ENCODE measurements at places on chromosomes 3 and 15.

DNA sequence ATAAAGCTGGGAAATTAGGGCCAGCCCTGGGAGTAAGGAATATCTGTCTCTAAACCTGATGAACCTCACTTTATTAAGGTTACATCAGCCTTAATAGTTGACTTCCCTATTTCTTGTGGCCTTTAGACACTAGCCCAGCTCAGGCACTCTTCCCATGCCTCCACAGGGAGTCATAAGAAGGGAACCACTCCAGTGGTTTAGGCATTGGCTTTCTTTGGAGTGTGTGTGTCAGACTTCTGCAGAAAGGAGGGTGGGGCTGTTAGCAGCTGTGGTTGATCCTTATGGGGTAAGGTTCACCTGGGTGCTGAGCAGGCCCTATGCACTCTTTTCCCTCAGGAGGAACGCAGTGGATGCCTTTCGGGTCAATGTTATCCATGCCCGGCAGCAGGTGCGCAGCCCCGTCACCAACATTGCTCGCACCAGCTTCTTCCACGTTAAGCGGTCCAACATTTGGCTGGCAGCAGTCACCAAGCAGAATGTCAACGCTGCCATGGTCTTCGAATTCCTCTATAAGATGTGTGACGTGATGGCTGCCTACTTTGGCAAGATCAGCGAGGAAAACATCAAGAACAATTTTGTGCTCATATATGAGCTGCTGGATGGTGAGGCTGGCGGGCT is 4.0 kb downstream of the AP2M1 start:
- no peak for DNase-seq

GRCh38 chr15:55279746-55280351 is 9.8 kb downstream of the RAB27A start:
- peak; percentile 39 for DNase-seq

GRCh38 chr3:140545756-140546155 is 132.1 kb upstream of the TRIM42 start:
- DNase-seq = no peak

- DNase-seq = no peak
These were observed 392.7 kb upstream of the TBL1XR1 start for GRCh38 chr3:177589911-177590381.

DNA sequence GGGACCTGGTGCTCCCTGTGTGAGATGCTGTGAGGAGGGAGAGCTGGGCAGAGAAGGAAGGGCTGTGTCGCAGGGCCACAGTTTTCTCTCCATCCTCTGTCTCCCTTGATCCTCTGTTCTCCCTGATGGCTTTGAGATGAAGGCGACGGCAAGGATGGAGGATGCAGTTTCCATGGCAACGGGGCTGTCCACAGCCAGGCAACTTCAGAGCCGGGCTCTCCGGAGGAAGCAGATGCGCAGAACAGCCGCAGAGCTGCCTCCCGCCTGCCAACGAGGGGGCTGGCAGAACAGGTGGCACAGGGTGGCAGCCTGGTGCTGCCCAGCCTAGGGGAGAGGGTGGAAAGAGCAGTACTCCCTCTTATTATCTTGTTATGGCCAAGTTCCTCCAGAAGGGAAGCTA is 9.9 kb upstream of the GRM2 start:
- no peak for DNase-seq

DNA sequence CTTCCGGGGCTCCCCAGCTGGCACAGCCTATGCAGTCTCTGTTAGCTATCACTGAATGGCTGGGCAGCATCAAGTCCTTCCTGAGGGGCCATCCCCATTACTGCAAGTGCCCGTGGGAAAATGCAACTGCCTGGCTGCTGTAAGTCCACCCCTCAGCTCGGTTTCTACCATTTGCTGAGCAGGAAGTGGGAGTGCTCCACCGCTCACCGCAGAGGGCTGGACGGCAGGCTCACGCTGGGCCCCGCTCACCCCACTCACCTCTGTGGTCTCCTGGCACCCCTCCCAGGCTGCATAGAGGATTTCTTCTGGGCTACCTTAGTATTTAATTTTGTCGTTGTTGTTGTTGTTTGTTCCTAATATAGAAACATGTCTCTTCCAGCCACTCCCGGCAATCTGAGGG is 270.2 kb downstream of the PLCL2 start:
- DNase-seq = no peak

GRCh38 chr3:15803921-15804320 is 6.1 kb upstream of the ANKRD28 start:
- DNase-seq = no peak

GRCh38 chr3:49900491-49901153 is 3.1 kb downstream of the MST1R start:
- DNase-seq = no peak

DNA sequence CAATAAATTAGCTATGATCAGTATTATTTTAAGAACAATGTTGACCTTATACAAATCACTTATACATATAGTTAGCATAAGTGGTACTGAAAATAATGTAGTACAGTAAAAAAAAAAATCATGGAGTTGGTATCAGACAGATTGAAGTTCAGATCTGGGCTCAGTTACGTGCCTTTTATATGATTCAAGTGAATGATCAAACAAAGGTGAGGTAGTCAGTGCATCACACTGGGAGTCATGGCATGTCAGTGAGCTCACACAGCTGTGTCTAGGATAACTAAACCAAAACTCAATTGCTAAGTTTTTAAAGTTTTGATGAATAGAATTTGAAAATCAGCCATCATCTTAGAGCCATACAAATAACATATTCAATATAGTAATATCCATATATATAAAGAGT is 11.2 kb upstream of the CCR8 start:
- DNase-seq = no peak

DNA sequence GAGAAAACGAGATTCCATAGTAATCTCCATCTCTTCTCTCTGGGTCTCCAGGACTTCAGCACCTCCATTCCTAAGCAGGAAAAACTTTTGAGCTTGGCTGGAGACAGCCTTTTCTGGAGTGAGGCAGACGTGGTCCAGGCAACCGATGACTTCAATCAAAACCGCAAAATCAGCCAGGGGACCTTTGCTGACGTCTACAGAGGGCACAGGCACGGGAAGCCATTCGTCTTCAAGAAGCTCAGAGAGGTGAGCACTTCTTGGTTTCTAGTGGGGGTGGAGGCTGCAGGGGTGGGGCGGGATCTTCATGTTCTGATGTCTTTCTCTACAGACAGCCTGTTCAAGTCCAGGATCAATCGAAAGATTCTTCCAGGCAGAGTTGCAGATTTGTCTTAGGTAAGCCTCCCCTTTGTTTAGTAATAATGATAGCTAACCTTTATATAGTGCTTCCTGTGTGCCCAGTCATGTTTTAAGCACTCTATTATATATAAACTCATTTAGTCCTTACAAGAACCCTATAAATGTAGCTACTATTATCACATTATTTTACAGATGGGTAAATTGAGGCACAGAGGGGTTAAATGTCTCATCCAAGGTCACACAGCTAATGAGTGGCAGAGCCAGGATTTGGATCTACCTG is 35.0 kb upstream of the TATDN2 start:
- no peak for DNase-seq

DNA sequence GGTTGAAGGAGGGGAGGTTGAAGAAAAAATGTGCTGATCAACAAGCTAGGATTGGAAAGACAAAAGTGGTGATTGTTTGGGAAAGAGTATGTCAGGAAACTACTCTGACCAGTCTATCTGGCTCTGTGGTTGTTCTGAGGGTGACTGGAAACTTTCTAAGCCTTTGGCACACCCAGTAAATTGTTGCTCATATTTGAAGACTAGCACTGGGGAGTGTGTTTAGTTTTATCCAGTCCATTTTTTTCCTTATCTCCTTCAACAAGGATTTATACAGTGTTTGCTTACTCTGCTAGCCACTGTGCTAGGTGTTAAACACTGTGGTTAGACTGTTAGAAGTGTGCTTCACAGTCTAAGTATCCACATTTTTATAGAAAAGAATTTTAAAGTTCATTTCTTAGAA is 28.8 kb downstream of the PPM1L start:
- DNase-seq = no peak

- DNase-seq = no peak
These were observed at the start of gene MYO5C for GRCh38 chr15:52295421-52296001. Gene MYO5C (minus strand): TSS chr15:52295804. CDS start chr15:52295636, 168 bp downstream.

DNA sequence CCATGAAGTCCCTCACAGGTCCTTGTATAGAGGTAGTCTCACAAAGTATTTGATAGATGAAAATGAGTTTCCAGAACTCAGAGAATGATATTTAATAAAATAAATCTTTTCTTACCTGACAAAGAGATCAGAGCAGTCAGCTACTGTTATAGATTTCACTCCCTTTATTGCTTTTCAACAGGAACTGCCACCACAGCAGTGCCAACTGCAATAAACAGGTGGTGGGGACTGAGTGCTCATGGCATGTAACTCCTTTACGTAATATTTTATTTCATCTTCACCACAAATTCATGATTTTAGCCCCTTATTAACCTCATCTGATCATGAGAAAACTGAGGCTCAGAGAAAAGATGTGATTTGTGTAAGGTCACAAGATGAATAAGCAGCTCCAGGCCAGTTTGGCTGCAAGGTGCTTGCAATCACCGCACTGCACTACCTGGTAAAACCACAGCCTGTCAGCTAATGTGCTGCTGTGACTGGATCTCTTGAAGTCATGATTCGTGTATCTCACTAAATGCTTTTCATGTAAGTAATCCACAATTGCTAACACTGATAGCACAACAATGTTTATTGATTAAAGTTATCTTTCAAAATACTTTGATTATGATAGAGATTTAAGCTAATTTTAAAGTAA is 78.8 kb downstream of the WNT5A start:
- DNase-seq = no peak

GRCh38 chr3:143207338-143207961 is 87.9 kb downstream of the CHST2 start:
- no peak for DNase-seq

- no peak for DNase-seq
These were observed 75.1 kb downstream of the TNIK start for GRCh38 chr3:171385086-171385485.

- DNase-seq = no peak
These were observed 9.3 kb downstream of the STRA6 start for GRCh38 chr15:74193299-74193718.
